NCI-H2107 (cell line): ENCODE measurements at places on chromosomes 5 and 9.

DNA sequence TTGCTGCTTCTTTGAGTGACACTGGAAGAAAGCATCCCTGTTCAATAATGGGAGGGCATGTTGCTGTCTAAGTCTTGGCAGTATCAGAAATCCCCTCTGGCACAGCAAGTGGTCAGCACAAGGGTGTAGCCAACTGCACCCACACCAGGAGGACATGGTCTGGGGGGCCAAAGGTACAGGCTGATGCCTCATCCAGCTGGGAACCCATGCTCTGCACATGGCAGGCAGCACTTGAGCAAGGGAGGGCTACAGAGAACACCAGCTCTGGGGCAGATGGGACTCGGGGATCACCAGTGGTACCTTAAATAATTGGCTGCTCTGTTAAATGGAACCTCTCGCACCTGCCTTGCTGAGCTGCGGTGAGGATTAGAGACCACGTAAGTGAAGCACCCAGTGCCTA lies 265.2 kb downstream of the SYK start:
- no peak for DNase-seq

DNA sequence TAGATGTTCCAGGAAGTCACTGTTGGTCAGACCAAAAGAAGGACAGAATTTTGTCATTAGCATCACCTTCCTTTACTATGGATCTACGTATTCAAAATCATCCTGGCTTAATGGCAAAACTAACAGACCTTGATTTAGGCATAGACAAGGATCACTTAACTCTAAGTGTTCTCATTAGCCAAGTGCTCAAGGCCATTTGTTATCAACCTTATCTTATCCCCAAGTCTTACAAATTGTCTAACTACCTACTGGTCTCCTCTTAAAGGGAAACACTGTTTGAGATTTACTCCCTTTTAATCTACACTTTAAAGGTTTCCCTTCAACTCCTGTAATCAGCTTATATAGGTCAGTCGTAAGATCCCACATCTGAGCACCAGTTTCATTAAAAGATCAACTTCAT lies 1197.5 kb upstream of the C9orf72 start:
- DNase-seq, result no peak

DNA sequence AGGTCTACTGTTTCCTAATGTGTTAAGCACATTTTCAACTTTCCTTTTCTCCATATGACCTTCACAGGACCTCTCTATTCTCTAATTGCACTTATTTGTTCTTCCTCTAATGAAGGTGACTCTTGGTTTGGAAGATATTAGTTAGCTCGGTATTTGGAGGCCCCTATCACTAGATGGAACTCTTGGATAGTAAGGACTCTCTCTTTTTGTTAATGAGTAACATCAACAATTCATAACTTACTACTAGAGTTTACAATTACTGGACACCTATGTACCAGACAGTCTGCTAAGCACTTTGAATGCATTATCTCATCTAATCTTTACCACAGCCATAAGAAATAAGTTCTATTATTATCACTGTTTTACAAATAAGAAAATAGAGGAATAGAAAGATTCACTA lies 23.4 kb upstream of the PAM start:
- DNase-seq, result no peak

- no peak for DNase-seq
Observed at GRCh38 chr5:24080046-24080445, 564.7 kb downstream of the CDH10 start.

GRCh38 chr9:85430659-85431338 lies 311.0 kb downstream of the AGTPBP1 start:
- no peak for DNase-seq

DNA sequence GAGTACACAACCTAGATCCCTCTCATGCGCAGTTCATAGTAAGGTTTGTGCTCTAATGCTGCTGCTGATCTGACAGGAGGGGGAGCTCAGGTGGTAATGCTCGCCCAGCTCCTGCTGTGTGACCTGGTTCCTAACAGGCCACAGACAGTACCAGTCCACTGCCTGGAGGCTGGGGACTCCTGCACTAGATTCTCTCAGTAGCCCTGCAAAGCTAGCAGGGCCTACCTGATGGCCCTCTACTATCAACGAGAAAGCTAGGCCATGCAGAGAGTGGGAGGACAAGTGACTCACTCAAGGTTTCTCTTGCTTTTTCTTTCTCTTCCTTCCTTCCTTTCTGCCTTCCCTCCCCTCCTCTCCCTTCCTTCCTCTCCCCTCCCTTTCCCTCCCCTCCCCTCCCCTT lies 55.1 kb upstream of the TEX48 start:
- DNase-seq, result no peak

GRCh38 chr5:141001446-141001843 lies 35.2 kb downstream of the PCDHAC2 start:
- DNase-seq, result no peak

DNA sequence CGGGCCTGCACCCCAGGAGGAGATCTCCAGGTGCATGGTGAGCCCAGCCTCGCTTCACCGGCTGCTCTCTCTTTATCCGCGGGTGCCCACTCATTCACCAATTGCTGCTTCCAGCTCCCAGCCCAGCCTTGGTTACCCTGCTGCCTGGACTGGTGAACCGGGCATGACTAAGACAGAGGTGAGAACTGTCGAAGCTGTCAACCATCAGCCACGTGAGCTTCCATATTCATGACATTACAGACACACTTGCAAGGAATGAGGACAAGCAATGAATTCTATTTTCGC lies 220.5 kb downstream of the ROR2 start:
- no peak for DNase-seq

GRCh38 chr5:64693636-64694035 lies 3.3 kb downstream of the SHISAL2B start:
- DNase-seq, result no peak

- DNase-seq, result no peak
Observed at GRCh38 chr9:104091708-104092107, 2.4 kb upstream of the SMC2 start.

GRCh38 chr5:34916518-34916917 lies 1.0 kb downstream of the BRIX1 start:
- DNase-seq, result no peak

DNA sequence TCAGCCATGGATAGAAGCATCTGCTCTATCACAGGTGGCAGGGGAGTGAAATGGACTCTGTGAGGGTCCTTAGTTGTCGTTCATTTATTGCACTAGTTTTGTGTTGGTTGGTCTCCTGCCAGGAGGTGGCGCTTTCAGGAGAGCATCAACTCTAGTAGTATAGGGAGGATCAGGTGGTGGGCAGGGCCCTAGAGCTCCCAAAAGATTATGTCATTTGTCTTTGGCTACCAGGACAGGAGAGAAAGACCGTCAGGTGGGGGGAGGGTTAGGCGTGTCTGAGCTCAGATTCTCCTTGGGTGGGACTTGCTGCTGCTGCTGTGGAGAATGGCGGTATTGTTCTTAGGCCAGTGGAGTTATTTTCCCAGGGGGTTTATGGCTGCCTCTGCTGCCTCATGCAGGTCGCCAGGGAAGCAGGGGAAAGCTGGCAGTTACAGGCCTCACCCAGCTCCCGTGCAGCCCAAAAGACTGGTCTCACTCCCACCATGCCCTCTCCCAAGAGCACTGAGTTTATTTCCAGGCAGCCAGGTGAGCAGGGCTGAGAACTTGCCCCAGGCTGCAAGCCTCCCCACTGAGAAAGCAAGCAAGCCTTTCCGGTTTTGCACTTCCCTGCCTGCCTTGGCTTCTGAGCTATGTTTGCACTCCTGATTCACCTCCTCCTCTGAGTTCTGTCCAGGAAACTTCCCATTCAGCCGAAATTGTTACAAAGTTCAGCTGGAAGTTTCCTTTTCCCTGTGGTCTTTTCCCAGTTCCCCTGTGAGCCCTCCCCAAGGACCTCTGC lies 317.3 kb downstream of the TAF11L14 start:
- no peak for DNase-seq

GRCh38 chr9:89845321-89845720 lies 240.5 kb downstream of the GADD45G start:
- DNase-seq, result no peak
